H7 (cell line): ENCODE measurements at places on chromosomes 5 and 9.

DNA sequence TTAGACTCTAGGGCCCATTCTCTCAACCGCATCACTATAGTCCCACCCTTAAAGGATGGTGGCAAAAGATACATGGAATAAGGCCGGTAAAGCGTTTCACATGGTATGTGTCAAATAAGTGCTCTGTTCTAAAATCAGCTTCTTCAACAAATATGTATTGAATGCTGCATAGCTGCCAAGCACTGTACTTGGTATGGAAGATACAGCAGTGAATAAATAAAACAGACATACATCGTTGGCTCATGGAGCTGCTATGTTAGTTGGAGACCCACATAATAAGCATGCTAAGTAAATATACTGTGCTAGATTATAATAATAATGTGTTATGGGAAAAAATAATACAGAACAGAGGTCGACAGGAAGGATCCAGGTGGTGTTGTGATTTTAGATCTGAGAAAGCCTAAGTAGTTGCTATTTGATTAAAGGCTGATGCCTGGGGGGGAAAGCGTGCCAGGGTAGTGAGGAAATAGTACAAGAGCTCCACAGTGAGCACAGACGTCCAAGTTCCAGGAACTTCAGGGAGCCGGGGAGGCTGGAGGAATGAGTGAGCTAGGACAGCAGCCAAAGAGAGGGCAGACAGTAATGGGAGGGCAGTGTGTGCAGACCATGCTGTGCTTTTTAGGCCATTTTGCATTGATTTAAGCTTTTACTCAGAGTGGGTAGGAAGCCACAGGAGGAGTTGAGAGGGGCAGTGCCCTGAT lies 93.7 kb downstream of the JAKMIP2 start:
- no peak for DNase-seq

- DNase-seq = peak; percentile 5
Measured at GRCh38 chr5:20335978-20336377, 348.0 kb upstream of the CDH18 start.

DNA sequence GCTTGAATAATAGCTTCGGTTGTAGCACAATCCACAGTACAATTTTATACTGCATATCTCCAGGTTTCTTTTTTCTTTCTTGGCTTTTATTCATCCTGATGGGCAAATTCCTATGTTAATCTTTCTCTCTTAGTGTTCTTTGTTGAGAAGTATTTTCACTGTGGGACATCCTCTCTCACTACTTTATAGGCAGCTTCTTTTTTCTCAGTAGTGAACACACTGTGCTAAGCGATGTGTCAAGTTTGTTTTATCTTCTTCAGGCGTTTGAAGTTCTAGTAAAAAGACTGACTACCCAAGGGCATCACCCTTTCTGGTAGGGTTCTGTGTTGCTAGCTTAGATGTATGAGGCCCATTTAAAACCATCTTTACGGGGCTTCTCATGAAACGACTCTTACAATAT lies 182.1 kb downstream of the FAM170A start:
- DNase-seq = no peak

DNA sequence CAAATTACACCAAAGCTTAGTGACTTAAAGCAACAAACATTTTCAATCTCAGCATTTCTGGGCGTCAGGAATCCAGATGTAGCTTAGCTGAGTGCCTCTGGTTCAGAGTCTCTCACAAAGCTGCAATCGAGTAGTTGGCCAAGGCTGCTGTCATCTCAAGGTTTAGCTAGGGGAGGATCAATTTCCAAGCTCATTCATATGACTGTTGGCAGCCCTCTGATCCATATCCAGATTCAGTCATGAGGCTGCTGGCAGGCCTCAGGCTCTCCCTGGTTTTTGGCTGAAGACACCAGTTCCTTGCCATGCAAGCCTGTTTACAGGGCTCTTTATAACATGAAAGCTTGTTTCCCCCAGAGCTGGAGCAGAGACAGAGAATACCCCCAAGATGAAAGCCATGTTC lies 419.5 kb upstream of the TLE4 start:
- DNase-seq = no peak

DNA sequence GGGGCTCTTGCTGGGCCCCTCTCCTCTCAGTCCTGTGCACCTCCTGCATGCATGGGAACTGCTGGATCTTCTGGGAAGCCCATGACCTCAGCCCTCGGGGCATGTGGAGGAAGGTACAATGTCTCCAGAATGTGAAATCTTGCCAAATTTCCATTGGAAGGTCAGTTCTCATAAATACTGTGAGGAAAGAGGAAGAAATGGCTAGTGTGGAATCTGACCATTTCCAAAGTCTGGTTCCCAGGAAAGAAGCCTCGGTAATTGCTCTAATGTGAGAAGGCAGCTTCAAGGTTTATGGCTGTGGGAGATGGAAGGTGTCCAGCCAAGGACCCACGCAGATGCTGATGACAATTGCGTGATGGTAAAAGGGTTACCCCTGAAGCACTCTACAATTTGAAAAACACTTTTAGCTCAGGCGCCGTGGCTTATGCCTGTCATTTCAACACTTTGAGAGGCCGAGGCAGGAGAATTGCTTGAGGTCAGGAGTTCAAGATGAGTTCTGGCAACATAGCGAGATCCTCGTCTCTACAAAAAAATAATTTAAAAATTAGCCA lies 8.1 kb upstream of the IL17B start:
- DNase-seq = no peak

- DNase-seq = no peak
Measured at GRCh38 chr9:4668604-4669003, 2.3 kb upstream of the SPATA6L start.

GRCh38 chr5:39555788-39556187 lies 131.0 kb upstream of the DAB2 start:
- DNase-seq = no peak

DNA sequence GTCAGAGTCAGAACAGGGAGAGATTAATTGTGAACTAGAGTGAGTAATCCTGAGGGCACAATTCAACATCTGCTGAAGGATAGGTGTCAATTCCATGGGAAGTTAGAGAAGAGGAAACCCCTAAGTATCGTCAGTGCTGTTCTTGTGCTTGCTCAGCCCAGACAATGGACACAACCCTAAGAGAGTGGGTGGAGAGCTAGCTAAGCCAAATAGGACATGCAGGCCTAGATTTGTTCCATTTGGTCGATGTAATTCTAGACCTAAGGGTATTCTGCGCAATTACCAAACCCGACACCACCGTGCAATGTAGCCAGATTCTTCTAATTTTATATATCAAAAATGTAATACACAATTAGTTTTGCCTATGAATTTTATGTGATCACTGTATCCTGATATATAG lies 431.6 kb downstream of the SH3GL2 start:
- DNase-seq = no peak

GRCh38 chr9:130433168-130433946 lies 11.4 kb upstream of the ASS1 start:
- DNase-seq = peak; percentile 97

GRCh38 chr9:94851467-94851866 lies 125.0 kb downstream of the AOPEP start:
- DNase-seq = no peak

- no peak for DNase-seq
Measured at GRCh38 chr5:107396351-107396690, 274.4 kb downstream of the EFNA5 start.

- peak; percentile 44 for DNase-seq
Measured at GRCh38 chr5:172717481-172718195, 53.4 kb downstream of the DUSP1 start.

- DNase-seq = no peak
Measured at GRCh38 chr9:106953174-106953573, 90.2 kb downstream of the ZNF462 start.

- no peak for DNase-seq
Measured at GRCh38 chr9:77469515-77470231, 178.4 kb downstream of the GNA14 start.

DNA sequence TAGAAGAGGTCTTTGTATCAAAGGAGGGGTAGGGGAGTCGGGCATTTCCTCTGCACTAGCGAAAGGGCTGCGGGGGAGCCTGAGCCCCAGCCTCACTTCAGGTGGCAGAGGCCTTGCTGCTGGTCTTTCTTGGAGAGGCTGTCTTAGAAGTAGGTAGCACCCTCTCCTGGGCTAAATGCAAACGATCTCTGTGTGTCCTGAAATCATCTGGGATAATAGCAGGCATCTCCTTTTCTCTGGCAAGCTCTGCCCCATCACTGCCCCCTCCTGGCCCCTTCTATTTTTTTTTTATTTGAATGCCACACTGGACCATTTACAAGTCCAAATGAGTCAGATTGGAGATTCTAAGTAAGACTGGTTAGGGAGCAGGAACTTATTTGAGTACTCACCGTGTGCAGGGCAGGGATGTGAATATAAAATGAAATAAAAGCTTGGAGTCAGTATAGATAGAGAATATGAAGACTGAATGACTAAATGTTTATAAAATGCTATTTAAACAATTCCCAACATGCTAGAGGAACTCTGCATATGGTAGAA lies 137.1 kb downstream of the FGF1 start:
- DNase-seq = peak; percentile 88

GRCh38 chr5:107422494-107422893 lies 248.2 kb downstream of the EFNA5 start:
- DNase-seq = no peak

- no peak for DNase-seq
Measured at GRCh38 chr5:85096421-85096820, 711.7 kb upstream of the EDIL3 start.

DNA sequence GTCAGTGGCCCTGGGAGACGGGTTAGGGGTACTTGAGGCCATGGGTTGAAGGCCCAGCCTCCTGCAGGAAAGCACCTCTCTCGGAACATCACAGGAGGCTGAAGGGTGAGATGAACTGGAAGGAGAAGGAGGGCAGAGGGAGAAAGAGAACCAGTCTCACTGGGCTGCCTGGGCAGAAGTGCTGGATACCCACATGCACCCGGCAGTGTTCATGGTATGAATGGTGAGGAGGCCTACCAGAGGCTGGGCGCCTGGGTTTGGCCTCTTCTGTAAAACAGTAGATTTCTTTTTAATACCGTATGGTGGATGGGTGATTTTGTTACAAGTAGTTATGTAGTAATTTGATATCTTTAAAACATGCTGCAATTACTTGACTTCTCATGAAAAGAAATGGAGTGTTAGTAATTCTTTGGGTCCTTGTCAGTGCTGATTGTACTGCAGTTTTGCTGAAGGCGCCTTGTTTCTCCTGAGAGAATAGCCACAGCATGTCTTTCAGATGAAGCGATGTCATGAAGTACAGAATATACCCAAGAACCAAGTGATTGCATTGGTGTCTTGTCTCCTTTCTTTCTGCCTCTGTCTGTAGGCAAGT lies 258.6 kb downstream of the FANCC start:
- DNase-seq = no peak

- no peak for DNase-seq
Measured at GRCh38 chr5:142929587-142929986, 159.4 kb downstream of the ARHGAP26 start.

DNA sequence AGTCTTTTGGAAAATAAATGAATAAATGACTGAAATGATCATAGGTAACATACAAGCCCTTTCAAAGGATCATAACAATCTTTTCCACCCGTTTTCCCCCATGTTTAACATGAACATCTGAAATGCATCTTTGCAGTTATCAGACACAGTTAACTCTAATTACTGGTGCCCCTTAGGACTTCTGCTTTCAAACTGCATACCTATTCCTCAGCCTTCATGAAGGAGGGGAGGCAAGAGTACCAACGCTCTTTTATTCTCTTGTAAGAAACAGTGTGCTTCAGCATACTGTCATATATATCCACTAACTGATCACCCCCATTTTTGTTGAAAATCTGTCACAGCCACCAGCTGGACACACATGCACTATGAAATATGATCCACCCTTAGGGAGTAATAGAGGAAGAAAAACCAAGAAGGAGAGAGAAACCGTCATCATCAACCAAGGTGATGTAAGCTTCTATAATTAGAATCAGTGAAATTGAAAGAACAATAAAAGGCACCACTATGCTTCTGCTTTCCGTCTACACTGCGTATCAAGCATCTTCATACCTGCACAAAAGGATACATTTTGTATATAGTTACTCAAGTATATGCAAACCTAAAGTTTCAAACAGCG lies 98.7 kb downstream of the RAPGEF6 start:
- DNase-seq = no peak

DNA sequence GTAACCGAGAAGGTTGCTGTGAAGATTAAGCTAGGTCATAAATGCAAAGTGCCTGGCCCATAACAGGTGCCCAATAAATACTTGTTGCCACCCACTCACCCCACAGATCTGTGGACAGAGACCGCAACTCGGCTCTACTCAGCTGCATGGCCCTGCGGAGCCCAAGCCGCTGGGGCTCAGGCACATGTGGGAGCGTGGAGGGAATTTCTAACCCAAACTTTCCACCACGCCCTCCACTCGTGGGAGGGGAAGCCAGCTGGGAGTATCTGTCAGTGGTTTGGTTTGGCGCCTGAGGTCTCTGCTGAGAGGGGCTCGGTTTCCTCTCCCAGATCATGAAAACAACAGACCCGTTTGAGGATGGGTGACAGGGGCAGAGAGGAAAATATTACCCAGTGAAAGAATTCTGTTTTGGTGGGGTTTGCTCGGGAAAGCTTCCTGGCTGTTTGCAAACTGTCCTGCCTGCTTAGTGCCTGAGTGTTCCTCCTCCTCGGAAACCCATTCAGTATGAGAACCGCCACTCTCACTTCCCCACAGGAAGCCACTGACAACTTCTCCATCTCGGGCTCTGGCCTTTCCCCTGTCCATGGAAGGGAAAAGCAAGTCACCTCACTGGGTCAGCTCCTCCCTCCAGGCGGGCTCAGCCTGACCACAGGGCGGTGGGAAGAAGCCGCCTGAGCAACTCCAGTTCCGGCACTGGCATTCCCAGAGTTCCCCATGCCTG lies 60.1 kb downstream of the RGS3 start:
- no peak for DNase-seq

DNA sequence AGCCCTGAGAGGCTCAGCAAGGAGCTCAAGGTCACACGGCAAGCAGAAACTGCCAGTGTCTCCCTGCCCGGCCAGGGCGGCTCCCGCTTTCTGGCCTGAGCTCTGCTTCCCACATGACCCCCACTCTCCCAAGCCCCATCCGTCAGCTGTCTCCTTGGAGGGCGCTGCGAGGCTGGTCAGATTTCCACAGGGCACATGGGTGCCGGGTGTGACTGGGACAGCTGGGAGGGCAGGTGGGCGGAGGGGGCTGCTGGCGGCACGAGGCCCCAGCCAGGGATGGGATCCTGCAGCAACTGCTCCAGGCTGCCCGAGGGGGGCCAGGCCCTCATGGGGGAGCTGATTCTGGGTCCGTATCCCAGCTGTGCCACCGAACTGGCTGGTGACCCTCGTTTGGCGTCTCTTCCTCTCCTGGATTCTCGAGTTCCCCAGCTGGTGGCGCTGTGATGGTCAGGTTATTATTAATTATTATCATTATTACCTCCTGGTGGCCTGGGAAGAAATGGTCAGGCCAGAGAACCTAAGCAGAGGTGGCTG lies 12.9 kb upstream of the WDR38 start:
- DNase-seq = peak; percentile 77

DNA sequence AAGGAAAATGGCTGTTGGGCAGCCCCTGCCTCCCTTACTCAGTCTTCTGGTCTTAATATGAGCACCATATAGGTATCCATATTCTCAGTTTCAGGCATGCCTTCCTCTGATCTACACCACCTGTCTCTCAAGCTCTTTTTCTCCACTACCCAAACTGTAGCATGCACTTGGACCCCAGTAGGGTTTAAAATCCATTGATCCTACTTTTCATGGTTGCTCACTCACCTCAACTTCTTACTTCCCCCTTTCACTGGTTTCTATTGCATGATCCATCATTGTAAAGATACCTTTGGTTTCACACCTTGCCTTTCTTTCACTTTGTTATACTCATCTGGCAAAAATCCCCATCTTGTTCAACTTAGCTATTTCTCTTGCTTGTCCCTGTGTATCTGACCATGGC lies 159.4 kb downstream of the KDM4C start:
- DNase-seq = no peak
